Lung (tissue), 17 donors: ENCODE measurements at places on chromosomes 13 and 19. TPM values are rescaled to one million over a fixed set of nuclear protein-coding genes. Genes with fewer than 3 reads are reported as not detected.

- DNase-seq = no peak
Measured at GRCh38 chr13:59801107-59801880, 362.4 kb downstream of the DIAPH3 start.

GRCh38 chr13:89514534-89515312, 1832.8 kb upstream of the MIR17HG start:
- DNase-seq = peak; percentile 50

Gene WDR88
- polyA plus RNA-seq = not detected

GRCh38 chr13:74622284-74622683, 488.1 kb upstream of the KLF12 start:
- DNase-seq = no peak

- no peak for DNase-seq
Measured at GRCh38 chr13:87754097-87754496, 82.9 kb downstream of the SLITRK5 start.

- no peak for DNase-seq
Measured at GRCh38 chr19:15126131-15126910, 19.1 kb downstream of the SYDE1 start.
